ENCODE measurements at places on chromosomes 5 and 9.
A peak's percentile ranks its signal among the peaks of the same experiment; 100 is the strongest.

DNA sequence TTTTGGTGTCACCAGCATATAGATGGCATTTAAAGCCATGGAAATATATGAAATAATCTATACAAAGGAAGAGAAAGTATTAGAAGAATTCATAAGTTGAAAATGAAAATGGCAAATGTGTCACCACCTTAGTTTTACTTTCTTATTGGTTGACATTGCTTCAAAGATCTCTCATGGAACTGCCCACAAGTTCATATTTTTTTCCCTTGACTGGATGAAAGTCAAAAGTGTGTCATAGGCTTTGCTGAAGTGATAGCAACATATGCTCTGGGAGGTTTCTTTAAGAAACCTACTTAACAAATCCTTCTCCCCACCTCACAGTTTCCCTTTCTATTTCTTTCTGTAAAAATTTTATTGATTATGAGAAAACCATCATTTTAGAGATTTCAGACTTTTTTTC, 127.2 kb downstream of the VPS13A start:
- DNase-seq, result no peak

- DNase-seq, result no peak
Observed at GRCh38 chr5:3041001-3041400, 289.5 kb upstream of the IRX2 start.

DNA sequence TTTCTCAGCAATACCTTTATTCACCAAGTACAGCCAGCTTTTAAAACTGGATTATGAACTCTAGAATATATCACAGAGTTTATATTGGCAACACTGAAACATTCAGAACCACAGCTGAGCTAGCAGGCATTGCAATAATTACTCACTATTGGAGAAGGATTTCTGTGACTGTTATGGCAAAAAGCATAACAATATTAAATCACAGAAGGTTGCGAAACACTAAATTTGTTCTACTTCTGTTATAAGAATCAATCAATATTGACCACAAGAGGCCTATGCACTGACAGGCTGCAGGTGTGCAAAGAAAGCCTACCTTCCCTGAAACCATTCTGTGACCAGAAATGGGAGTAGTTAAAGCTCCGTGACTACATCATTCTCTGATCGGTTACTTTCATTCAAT, 59.2 kb downstream of the AP3B1 start:
- DNase-seq, result no peak

DNA sequence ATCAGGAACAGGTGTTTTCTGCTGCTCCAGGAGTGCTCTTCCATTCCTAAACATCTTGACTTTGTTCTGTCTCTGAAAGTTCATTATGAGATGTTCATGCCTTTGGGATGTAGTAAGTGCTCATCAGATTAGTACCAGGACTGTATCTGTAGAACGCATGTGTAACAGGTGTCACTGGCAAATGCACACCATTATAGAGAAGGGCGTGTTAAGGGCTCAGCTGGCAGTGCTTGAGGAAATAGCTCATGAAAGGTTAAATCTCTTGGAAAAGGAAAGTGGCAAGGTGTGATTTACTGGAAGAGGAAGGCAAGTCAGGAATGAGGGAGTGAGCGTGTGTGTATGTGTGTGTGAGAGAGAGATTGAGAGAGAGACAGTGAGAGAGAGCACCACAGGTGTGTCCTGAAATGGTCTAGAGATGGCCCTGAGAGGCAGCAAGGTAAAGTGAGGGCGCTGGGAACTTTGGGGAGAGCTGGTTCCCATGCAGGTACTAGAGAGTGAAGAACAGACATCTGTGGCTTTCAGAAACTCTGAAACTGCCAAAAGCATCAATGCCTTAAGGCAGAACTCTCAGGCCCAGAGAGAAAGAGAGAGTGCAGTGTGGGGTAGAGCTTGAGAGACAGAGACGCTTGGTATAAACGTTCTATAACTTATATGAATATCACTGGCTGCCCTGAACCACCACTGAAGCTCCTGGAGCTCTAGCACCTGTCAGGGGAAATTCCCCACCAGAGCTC, 13.7 kb upstream of the CXCL14 start:
- no peak for DNase-seq

DNA sequence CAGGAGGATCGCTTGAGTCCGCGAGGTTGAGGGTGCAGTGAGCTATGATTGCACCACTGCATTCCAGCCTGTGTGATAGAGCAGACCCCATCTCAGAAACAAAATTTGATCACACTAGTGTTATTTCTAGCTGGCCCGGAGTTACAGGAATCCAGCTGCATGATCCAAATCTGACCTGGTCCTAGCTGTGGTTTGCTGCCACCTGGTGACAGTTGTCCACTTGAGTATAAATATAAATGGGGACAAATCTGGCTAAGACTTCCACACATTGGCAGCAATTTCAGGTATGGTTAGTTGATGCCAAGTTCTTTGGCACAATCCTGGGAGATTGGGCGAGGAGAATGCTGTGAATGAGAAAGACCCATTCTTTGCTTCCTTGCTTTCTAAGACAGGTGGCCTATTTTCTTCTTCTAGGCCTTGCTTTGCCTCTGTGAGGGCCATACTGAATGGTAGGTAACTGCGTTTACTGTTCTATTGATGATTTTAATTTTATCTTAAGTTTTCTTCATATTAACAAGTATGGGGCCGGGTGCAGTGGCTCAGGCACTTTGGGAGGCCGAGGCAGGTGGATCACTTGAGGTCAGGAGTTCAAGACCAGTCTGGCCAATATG, 35.4 kb downstream of the UBE2R2 start:
- peak; percentile 8 for DNase-seq

GRCh38 chr9:110391826-110392485, 54.3 kb upstream of the TXNDC8 start:
- DNase-seq, result no peak

DNA sequence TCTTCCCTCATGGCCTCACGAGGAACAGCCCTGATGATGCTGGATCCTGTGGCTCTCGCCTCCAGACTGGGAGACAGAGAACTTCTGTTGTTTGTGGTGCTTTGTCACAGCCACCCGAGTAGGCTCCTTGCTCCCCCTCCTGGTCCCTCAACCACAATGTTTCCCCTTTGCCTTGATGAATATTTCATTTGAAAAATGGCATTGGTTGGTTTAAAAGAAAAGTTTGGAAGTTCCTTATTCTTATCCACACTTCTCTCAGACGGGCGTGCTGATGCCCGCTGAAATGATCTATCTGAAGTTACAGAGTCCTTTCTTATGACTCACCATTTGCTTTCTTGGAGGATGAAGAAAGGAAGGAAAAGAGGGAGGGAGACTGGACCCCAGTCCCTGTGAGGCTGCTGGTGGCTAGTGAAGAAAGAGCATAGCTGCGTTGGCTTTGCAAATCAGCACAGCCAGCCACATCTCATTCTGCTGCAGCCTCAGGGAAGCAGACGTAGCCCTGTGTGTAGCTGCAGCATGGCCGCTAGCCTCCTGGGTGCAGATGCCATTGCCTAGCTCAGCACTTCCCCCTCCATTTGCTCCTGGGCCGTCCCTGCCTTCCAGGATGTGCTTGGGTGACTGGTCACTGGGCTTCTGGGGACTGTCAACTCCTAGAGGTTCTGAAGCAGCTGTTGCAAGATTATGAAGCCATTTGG, 185.9 kb downstream of the ERCC6L2 start:
- no peak for DNase-seq

- no peak for DNase-seq
Observed at GRCh38 chr5:143263272-143263810, 140.1 kb downstream of the NR3C1 start.

DNA sequence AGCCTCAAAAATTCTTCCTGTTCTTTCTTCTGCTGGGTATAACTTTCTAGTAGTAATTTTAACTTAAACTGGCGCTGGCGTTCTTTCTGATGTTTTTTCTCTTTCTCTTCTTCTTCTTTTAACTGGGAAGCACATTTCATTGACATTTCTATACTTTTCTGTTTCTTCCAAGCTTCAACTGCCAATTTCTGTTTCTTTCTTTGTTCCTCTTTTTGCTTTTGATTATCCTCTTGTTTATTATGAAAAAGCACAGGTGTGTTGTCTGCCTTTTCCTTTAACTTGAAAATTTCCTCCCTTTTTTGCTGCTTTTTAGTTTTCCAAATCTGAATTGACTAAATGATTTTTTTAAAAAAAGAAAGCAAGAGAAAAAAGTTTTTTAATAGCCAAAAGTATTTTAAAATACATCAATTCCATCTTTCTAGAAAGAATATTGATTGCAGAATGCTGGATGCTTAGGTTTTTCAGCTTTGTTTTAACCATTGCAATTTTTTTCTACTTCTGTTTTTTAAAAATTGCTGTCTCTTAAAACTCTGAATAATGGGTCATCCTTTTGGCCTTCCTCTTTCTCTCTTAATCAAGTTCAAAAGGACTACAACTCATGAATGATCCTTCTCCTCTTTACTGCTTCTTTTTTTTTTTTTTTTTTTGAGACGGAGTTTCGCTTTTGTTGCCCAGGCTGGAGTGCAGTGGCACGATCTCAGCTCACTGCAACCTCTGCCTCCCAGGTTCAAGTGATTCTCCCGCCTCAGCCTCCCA, 8.8 kb upstream of the PGGT1B start:
- DNase-seq, result no peak

- no peak for DNase-seq
Observed at GRCh38 chr5:124741711-124742496, 4.5 kb downstream of the ZNF608 start.

DNA sequence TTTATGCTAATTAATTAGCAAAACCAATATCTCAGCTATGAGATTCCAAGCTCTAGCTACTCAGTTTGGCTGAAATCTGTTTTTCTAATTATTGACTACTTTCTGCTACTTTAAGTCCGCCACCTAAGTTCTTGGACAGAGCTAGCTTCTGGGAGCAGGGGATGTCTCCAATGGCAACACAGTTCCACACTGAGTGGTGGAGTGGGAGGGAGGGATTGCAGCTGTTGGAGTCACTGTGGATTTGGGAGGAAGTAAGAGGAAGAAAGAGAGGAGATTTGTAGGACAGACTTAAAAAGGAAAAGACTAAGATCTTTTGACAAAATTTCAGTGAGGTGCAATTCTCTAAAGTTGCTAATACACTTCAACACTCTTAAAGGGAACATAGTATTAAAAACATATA, 450.8 kb downstream of the NFIB start:
- DNase-seq, result no peak

GRCh38 chr9:89079391-89079790, 88.1 kb downstream of the S1PR3 start:
- no peak for DNase-seq

DNA sequence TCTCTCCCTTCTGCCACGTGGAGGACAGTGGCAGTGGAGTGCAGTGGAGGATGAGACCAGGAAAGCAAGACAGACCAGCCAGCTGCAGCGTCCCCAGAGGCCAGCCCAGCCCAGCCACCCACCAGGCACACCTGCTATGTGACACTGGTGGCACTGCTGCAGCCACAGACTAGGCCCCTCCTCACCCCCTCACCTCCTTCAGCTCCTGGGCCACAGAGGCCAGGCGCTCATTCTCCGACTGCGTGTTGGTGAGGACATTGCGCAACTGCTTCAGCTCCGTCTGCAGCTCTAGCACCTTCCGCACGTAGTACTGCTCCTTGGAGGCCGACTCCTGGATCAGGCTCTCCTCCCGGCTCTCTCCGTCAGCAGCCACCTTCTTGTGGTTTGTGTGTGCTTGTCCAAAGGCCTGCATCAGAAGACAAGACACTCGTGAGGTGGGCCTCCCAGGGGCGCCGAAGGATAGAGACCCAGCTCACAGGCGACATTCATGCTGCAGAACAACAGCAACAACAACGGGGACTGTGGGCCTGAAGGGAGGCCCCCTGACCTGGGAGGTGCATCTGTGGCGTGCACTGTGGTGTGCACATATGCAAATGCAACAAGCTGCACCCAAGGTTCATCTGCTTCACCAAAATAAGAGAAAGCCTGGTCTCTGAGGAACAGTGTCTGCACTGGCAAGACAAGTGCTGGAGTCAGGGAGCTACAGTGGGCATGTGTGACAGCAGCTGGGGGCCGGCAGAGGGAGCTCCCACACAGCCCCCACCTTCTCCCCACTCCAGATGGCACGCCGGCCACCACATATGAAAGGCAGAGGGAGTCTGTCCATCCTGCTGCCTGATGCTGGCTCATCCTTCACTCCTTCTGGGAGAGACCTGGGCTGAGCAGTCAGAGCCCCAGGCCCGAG, 35.5 kb downstream of the BICD2 start:
- DNase-seq, result no peak

DNA sequence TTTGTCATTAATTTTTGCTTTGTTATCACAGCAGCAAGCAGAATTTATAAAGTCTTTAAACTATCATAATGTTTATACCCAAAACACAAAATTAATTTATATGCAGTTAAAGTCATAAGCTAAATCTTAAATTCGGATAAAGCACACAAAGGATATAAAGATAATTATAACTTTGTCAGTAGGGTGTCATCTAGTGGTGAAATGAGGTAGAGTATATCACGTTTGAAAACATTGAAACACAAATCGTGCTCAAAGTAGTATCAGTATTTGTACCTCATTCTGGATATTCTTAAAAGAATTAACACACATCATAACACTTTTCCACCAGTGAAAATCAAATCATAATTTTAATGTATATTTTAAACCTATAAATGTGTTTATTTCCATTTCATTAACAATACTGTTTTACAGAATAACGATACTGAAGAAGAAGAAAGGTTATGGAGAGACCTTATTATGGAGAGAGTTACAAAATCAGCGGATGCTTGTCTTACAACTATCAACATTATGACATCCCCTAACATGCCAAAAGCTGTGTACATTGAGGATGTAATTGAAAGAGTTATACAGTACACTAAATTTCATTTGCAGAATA, 129.5 kb downstream of the NIPBL start:
- DNase-seq, result no peak

DNA sequence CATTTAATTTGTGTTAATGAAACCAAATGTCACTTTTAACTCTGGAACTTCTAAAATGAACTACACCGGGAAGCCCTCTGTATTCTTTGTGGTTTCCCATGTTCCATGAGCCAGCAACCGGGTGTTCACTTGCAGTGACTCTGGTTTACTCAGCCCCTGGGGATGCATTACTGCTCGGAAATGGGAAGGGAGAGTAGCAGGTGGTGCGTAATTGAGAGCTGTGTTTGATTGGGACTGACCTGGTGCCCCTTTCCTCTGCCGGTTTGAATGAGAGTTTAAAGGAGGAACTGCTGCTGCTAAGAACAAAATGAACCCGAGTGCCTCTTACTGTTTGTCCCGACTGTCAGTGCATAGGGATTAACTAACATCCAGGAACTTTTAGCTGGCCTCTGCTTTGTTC, 100.1 kb upstream of the DHFR start:
- peak; percentile 54 for DNase-seq

GRCh38 chr9:567128-567746, 274.3 kb upstream of the DMRT1 start:
- DNase-seq, result no peak

GRCh38 chr9:36486329-36486932, 86.3 kb upstream of the MELK start:
- DNase-seq, result peak; percentile 30

DNA sequence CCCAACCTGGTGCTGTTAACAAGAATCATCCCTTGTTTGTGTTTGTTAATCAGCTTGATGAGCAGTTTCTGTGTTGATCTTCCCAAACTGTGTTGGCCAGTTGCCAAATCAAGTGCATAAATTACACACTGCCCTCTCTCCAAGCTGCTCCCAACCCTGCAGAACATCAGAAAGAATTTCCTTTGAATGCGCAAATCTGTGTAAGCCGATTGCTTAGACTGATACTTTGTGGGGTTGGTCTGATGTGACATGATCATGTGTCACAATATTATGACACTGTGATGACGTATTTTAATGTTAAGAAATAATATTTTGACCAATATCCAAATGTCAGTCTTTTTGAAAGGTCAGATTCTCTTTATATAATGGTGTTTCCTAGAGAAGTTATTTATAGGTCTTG, 766.4 kb upstream of the WWC1 start:
- no peak for DNase-seq

All from GF-D8 (cell line).